Suprapubic skin (tissue), 4 donors: ENCODE measurements at places on chromosomes 11 and 22.

DNA sequence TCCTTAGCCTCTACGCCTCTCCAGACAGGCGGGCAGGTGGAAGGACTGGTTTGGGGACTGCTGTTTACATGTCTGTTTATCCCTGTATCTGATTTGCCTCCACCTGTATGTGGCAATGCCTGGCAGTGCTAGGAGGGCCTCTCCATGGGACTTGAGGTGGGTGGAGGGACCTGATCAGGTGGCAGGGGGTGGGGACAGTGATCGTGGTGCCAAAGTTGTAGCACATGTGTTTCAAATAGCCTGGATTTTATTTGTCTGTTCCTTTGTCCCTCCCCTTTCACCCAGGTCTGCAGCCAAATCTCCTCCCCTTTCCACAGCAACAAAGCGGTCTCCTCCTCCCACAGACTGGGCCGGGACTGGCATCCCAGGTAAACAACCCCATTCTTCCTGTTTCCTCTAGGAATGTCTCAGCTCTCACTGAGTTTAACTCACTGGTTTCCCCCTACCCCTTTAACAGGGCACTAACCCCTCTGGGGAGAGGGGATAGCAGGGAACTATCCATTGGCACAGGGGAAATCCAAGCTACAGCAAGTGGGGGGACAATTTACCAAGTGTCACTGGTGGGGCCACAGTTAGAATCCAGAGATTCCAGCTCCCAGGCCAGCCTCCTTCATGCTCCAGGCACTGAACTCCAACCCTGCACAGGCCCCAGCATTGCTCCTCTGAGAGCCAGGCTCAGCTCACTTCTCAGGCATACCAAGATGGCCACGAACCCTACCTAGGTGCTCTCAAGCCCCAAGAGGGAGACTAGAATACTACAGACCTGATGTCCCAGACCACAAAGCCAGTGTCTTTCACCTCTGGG, 22.9 kb upstream of the TLCD5 start:
- H3K4me1 ChIP-seq, result peaks cover 66% of the 10 kb centered on the region
- no peak for DNase-seq
- no peaks in the 10 kb centered on the region for H3K36me3 ChIP-seq
- H3K27me3 ChIP-seq, result no peaks in the 10 kb centered on the region
- peak overlapping the region; percentile 90 for H3K27ac ChIP-seq

- no peak overlapping the region for H3K4me3 ChIP-seq
- H3K36me3 ChIP-seq, result peaks cover 4% of the 10 kb centered on the region
- no peak overlapping the region for H3K27ac ChIP-seq
- no peaks in the 10 kb centered on the region for H3K27me3 ChIP-seq
Measured at GRCh38 chr11:46463701-46464421, 72.3 kb upstream of the CHRM4 start.

DNA sequence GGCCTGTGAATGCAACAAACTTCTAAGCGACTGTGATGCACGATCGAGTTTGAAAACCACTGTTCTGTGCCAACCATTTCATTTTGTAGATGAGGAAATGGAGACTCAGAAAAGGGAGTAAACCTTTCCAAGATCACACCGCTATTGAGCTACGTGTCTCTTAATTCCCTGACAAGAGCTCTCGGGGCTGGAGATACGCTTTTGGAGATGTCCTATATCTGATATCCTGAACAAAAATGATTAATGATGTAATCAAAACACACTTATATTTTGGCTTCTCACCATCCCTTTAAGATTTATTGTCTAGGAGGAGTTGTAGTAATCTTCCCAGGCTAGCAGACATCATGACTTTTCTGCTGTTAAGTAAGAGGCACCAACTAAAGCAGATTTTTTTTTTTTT, 1.7 kb upstream of the PARVA start:
- no peak overlapping the region for H3K27ac ChIP-seq
- H3K36me3 ChIP-seq, result no peaks in the 10 kb centered on the region
- H3K4me1 ChIP-seq, result peaks cover 4% of the 10 kb centered on the region
- no peaks in the 10 kb centered on the region for H3K27me3 ChIP-seq
- DNase-seq, result no peak
- H3K4me3 ChIP-seq, result no peak overlapping the region

DNA sequence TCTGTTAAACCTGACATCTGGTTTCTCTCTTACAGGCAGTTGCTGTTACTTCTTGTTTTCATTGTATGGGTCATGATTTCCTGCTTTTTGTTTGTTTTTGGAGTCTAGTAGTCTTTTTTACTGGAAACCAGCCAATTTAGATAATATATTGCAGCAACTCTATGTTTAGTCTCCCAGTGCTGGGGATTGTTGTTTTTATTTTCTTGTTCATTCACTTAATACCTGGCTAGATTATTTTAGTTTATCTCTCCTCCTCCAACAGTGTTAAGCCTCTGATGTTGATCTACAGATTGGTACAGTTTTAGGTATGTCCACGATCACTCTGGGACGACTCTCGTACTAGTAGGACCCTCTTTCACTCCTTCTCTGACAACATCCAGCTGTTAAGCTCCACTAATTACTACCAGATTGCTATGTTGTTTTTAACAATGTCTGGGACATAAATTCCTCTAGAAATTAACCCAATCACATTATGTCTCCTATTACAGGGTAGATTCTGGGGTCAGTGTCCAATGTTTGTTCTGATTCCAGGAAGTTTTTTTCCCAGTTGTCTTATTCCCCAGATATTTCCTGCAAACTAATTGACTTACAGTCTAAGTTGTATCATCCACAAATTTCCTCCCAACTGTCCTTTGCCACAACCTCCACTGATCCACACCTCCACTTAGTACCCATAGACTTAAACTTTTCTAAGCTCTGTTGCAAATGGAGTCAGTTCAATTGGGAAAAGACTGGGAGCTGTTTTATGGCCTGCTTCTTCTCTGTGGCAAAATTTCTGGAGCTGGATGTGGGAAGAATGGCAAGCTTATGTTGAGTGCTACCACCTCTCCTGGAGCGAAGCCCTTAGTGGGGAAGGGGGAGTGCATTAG, 1280.6 kb upstream of the CNTN5 start:
- no peaks in the 10 kb centered on the region for H3K4me1 ChIP-seq
- H3K36me3 ChIP-seq, result no peaks in the 10 kb centered on the region
- no peaks in the 10 kb centered on the region for H3K27me3 ChIP-seq
- H3K4me3 ChIP-seq, result no peak overlapping the region
- H3K27ac ChIP-seq, result no peak overlapping the region
- DNase-seq, result no peak

GRCh38 chr11:125315079-125315740, 150.7 kb downstream of the PKNOX2 start:
- no peaks in the 10 kb centered on the region for H3K4me1 ChIP-seq
- H3K4me3 ChIP-seq, result no peak overlapping the region
- H3K27ac ChIP-seq, result no peak overlapping the region
- no peak for DNase-seq
- H3K36me3 ChIP-seq, result no peaks in the 10 kb centered on the region

DNA sequence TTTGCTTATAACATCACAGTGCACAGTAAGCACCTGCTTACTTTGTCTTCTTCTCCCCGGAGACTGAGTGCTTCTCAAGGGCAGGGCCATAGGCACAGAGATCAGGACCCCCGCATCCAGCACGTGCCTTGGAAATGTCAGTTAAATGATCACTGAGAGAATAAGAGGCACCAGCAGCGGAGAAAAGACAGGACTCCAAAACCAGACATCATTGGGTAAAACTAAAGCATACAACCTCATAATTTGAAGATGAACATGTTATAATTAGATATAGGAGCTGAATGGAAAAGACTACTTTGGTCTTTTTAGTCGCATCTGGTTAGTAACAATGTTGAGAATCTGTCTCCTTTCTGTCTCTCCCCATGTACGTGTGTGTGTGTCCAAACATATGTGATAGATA, 1279.9 kb downstream of the LRRC4C start:
- H3K4me3 ChIP-seq, result no peak overlapping the region
- no peaks in the 10 kb centered on the region for H3K4me1 ChIP-seq
- no peaks in the 10 kb centered on the region for H3K36me3 ChIP-seq
- no peak overlapping the region for H3K27ac ChIP-seq
- DNase-seq, result no peak

DNA sequence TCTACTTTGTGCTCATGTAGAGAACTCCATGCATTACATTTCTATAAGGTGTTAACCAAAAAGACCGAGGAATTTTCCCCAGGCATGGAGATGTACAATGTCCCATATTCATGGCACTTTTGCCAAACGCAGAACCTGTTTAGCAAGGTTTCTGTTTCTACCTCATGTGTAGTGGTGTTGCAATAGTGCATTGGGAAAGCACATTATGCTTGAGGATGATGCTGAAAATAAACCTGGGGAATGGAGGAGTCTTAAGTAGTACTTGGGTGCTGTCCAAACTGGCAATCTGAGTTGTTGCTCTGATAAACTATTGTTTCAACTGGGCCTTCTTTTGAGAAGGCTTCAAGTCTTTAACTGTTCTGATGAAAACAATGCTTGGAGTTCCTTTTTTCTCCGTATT, 11.5 kb upstream of the MUC15 start:
- peak overlapping the region; percentile 21 for H3K27ac ChIP-seq
- H3K36me3 ChIP-seq, result no peaks in the 10 kb centered on the region
- H3K4me3 ChIP-seq, result no peak overlapping the region
- no peak for DNase-seq
- peaks cover 3% of the 10 kb centered on the region for H3K4me1 ChIP-seq

DNA sequence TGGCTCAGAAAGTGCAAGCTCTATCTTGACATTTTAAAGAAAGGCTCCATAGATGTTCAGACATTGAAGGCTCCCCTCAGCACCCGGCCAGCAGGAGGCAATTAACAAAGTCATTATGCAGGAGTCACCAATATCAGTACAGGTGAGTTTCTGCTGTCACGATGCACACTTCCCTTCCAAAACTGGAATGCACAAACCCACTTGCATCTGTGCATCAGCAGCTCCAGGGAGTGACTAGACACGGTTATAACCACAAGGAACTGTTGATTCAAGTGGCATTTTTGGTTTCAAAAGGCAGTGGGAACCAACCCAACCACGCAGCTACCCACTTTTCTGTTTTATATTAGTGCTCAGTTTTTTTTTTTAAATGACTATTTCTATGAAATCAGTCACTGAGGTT, 293.9 kb upstream of the NARS2 start:
- no peaks in the 10 kb centered on the region for H3K4me1 ChIP-seq
- H3K4me3 ChIP-seq, result no peak overlapping the region
- H3K27me3 ChIP-seq, result no peaks in the 10 kb centered on the region
- H3K27ac ChIP-seq, result no peak overlapping the region

- no peaks in the 10 kb centered on the region for H3K4me1 ChIP-seq
- no peak overlapping the region for H3K4me3 ChIP-seq
- no peak overlapping the region for H3K27ac ChIP-seq
- no peak for DNase-seq
Measured at GRCh38 chr11:113928311-113928710, 23.7 kb downstream of the HTR3B start.

DNA sequence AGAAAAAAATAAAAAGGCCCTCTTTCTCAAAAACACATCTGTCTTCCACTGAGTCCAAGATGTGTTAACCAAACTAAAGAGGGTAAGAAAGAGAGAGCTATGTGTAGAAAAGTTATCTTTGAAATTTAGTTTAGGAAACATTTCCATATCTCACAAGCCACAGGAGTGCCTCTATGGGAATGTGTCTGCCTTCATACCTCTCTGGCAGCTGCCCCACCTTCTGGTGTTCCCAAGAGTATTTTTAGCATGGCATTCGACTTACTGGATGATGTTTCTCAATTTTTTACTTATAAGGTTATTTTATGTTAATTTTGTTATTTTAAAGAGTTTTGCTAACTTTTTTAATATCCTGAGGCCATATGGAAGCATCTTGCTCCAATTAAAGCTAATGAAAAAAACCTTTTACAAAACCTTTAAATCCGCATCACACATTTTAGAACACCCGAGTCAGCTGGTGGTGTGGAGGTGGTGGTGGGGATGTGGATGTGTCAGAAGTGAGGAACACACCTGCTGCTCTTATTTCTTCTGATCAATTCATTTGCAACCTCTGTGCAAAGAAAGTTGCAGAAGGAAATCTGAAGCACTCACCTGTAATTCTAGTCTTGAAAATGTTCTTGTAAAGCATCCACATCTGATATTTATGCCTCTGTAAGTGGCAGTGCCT, 112.2 kb downstream of the NCAM1 start:
- H3K36me3 ChIP-seq, result no peaks in the 10 kb centered on the region
- no peaks in the 10 kb centered on the region for H3K27me3 ChIP-seq
- H3K27ac ChIP-seq, result no peak overlapping the region
- DNase-seq, result no peak

DNA sequence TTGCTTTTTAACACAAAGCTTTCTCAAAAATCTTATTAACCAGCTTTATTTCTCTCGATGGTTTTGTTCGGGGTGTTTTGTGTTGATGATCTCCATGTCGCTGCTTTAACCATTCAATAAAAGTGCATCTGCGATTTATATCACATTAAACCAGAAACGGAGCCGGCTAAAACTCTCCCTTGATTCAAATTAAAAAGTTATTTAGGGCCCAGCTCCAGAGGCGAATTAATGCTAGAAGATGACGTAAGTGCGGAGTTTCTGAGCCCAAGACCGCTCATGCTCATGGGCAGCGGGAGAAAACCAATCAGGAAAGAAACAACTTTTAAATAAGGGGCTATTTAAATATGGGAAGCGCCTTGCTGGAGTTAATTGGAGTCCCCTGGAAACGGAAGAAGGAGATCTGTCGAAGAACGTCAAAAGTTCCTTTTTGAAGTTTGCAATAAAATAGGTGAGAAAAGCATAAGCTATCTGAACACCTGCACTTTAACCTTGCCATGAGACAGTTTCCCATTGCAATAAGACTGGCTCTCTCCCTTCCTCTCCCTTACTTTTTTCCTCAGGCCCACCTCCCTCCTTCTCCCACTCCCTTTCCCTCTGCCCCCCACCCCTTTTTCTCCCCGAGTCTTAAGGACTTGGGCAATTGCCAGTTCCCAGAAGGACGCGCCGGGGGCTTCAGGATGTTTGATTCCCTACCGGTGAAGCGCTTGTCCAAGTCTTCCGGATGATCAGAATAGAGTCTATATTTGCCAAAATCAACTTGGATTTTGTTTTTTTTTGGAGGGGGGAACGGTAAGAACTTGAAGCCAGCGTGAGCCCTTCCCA, 1.9 kb upstream of the DBX1 start:
- peaks cover 29% of the 10 kb centered on the region for H3K4me1 ChIP-seq
- no peak overlapping the region for H3K27ac ChIP-seq
- no peak for DNase-seq
- H3K27me3 ChIP-seq, result peaks cover 100% of the 10 kb centered on the region
